ENCODE measurements at places on chromosomes 4 and X.

GRCh38 chr4:141090473-141090872, 42.8 kb downstream of the RNF150 start:
- no peak for DNase-seq

DNA sequence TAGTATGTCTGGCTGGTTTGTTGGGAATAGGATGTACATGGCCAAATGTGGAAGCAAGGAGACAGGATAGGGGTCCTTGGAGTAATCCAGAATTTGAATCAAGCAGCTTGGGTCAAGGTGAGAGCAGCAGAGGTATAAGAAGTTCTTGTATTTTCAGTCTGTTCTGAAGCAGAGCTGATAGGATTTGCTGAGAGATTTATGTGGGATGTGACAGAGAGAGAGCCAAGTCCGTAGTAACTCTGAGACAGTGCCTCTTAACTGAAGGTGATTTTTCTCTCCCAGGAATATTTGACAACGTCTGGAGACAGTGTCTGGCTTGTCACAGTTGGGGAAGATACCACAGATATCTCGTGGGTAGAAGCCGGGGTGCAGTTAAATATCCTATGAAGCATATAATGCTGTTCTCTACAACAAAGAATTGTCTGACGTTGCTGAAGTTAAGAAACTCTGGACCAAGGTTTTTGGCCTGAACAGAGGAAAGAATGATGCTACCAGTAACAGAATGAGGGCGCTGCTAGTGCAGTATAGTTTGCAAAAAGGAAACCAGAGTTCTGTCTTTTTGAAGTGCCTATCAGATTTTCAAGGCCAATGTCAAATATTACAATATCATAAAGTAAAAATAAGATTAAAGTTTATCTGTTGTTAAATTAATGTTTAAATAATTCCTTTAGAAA, 184.0 kb downstream of the ARHGAP24 start:
- DNase-seq = no peak

DNA sequence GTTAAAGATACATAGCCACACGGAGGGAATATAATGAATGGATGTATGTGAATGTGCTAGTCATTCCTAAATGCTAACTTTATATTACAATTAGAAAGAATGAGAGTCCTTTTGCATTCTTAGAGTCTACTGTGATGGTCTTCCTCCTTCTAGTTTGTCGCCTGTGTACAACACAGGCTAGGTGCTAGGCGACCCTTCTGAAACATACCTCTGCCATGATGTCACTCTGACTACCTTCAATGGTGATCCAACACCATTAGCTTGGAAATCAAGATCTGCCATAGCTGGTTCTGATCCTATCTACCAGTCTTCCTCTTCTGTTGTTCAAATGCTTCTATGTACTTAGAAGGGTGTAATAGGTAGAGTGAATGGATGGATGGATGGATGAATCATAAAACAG, 151.2 kb downstream of the MGST2 start:
- no peak for DNase-seq

DNA sequence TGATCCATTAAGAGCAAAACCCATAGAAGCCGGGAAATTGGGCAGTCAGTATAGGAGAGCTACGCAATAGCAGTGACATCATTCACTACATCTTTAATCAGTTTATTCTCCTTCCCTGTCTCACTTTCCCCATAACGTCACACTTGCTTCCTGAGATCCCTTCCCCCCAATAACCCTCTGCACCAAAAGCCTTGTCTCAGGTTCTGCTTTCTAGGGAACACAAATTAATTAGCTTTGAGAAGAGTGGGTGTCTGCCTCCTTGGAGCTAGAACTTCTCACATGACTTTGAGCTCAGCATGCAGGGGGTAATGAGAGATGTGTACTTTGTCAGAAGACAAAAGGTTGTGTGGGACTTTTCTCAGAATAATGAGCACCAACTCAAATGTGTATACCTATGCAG, 128.3 kb upstream of the MAOA start:
- no peak for DNase-seq

- DNase-seq = no peak
Measured at GRCh38 chr4:26060286-26060685, 146.3 kb downstream of the SMIM20 start.

GRCh38 chrX:10949541-10949940, 161.6 kb upstream of the HCCS start:
- no peak for DNase-seq

DNA sequence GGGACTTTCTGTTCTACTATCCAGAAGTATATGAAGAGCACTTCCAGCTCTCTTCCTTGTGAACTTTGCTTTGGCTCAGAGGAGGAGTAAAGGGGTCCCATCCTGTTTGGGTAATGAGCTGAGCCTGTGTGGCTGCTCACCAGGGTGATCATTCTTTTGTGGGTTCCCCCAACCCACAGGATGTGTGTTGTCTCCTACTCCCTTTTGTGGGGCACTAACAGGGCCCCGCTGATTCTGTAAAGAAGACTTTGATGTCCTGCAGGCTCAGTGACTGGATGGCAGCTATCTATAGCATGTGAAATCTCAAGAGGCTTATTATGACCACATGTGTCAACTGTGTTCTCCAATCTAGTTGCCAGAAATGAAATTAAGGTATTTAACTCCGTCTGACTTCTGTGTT, 40.8 kb downstream of the ZNF518B start:
- DNase-seq = peak; percentile 53

DNA sequence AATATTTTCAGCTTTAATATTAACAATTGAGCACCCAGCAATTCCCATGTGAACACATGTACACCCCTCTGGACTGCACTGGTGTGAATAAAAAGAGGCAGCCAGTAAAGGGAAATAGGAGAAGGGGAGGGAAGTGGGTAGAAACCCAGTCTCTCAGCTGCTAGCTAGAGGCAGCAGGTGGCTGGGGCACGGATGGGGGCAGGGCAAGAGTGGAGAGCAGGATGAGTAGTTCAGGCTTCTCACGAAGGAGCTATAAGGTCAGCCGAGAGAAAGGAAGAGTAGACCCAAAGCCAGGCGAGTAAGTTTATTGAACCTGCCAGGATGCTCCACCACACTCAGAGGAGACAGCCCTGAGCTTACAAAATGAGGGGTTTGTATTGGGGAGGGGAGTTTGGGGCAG, 184.8 kb upstream of the MTMR8 start:
- peak; percentile 90 for DNase-seq

- no peak for DNase-seq
Measured at GRCh38 chr4:174222266-174222872, 61.1 kb downstream of the FBXO8 start.
